H54 (cell line): ENCODE measurements at places on chromosomes 5 and 9.
A peak's percentile ranks its signal among the peaks of the same experiment; 100 is the strongest.

- no peak for DNase-seq
Measured at GRCh38 chr5:10936081-10936855, 175.2 kb upstream of the DAP start.

- DNase-seq = no peak
Measured at GRCh38 chr9:127137640-127138360, 15.4 kb upstream of the ANGPTL2 start.

GRCh38 chr9:98954244-98954610 is 10.5 kb downstream of the COL15A1 start:
- no peak for DNase-seq

- no peak for DNase-seq
Measured at GRCh38 chr5:178108446-178108845, 4.9 kb upstream of the N4BP3 start.

- DNase-seq = no peak
Measured at GRCh38 chr9:99601571-99602111, 220.0 kb upstream of the NR4A3 start.

DNA sequence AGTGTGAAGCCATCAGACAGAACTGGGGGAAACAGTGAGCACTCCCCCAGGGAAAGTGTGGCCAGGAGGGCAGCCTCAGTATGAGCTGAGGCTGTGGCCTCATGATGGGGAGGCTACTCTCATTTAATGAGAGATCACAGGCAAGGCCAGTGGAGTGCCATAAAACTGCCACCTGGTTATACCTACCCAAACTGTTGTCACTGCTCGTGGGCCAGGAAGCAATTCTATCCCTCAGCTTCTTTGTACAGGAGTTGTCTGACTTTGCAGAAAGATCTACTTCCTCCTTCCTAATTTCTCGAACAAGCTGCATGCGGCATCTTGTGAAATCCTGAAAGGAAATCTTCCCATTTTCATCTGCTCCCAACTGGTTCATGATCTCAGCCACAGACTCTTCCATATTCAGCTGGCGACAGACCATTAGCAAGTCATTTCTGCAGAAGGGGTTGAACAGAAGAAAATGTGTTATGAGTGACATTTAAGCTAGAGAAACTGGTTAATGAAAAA is 50.0 kb downstream of the TSSK1B start:
- no peak for DNase-seq

DNA sequence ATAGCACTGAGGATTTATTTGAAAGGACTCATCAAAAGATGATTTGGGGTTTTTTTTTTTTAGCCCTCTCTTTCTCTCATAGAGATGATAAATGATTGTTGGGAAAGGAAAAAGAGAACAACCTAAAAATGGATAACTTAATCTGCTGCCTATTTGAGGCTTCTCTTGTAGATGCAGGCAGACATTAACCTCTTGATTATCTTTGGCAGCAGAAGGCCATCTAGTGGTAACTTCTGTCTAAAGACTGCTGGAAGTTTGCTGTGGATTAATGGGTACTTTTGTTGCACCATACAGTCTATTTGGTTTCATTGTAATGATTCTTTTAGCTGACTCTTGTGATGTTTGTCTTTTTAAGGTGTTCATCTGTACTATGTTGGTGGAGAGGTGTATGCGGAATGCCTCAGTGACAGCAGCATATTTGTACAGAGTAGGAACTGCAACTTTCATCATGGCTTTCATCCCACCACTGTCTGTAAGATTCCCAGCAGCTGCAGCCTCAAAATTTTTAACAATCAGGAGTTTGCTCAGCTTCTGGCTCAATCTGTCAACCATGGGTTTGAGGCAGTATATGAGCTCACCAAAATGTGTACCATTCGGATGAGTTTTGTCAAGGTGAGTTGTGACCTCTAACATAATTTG is 18.8 kb downstream of the SMIM32 start:
- no peak for DNase-seq

- DNase-seq = no peak
Measured at GRCh38 chr9:132494857-132495256, 84.8 kb downstream of the CFAP77 start.

GRCh38 chr5:168468836-168469235 is 17.4 kb upstream of the RARS1 start:
- DNase-seq = no peak

DNA sequence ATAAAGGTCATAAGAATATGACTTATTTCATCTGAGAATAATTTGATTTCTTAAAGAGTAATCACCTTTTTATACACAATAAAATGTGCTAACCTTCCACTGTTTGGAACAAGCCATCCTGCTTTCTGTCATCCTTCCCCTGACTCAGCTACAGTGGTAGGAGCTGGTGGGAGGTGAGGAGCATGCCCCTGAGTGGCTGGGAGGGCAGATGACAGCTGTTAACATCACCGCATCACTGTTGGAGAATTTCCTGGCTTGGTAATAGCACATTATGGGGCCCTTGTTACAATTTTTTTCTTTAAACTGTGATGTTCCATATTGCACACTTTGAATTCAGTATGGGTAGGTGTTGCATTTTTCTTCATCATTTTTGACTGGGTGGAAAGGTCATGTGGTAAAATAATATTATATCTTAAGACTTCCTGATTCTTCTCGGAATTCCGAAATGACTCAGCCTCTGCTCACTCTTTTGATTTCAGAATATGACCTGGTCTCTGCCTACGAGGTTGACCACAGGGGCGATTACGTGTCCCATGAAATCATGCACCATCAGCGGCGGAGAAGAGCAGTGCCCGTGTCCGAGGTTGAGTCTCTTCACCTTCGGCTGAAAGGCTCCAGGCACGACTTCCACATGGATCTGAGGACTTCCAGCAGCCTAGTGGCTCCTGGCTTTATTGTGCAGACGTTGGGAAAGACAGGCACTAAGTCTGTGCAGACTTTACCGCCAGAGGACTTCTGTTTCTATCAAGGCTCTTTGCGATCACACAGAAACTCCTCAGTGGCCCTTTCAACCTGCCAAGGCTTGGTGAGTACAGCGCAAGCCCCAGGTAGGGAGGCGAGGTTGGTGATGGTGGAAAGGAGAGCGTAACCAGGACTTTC is 5.8 kb downstream of the ADAMTS16 start:
- peak; percentile 78 for DNase-seq

- DNase-seq = no peak
Measured at GRCh38 chr9:3768712-3769457, 243.1 kb upstream of the RFX3 start.
